Fibroblast of the aortic adventitia (primary cell): ENCODE measurements at places on chromosomes 1 and 21.

- no peak for DNase-seq
These were observed 10.4 kb downstream of the KDM4A start for GRCh38 chr1:43660355-43660754.

DNA sequence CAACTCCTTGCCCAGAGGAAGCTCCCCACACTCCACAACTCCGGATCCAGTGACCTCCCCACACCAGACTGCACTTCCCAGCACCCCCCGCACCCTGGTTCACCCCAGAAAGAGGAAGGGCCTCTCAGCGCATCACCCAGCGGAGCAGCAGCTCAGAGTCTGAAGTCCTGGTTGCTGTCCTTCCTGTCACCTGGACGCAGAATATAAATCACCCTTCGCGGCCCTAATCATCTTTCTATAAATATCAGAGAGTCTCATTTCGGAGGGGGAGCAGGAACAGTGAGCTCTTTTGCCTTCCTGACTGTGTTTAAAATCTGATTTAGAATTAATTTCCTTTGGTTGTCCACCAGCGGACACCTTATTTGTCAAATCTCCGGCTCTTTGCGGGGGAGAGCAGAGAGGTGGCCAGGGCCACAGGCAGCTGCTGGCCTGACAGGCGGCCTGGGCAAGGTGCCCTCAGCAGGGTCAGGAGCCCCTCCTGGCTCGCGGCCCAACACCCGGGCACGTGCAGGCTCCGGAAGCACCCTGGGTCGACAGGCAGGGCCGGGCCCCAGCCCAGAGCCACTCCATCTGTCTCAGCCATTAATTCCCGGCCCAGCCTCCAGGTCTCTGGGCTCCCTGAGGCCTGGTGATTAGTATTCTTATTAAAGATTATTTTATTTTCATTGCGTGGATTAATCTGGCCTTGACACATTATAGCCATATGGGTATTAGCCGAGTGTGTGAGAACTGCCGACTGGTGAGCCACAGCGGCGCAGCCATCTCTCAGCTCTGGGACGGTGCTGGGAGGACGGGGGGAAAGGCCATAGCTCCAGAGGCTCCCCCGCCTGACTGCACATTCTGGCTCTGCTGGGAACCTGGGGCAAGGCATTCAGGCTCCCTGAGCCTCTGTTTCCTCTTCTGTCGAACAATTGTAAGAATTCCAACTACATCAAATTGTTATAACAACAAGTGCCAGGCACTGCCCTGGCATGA lies 19.7 kb downstream of the EPHA8 start:
- DNase-seq, result no peak

DNA sequence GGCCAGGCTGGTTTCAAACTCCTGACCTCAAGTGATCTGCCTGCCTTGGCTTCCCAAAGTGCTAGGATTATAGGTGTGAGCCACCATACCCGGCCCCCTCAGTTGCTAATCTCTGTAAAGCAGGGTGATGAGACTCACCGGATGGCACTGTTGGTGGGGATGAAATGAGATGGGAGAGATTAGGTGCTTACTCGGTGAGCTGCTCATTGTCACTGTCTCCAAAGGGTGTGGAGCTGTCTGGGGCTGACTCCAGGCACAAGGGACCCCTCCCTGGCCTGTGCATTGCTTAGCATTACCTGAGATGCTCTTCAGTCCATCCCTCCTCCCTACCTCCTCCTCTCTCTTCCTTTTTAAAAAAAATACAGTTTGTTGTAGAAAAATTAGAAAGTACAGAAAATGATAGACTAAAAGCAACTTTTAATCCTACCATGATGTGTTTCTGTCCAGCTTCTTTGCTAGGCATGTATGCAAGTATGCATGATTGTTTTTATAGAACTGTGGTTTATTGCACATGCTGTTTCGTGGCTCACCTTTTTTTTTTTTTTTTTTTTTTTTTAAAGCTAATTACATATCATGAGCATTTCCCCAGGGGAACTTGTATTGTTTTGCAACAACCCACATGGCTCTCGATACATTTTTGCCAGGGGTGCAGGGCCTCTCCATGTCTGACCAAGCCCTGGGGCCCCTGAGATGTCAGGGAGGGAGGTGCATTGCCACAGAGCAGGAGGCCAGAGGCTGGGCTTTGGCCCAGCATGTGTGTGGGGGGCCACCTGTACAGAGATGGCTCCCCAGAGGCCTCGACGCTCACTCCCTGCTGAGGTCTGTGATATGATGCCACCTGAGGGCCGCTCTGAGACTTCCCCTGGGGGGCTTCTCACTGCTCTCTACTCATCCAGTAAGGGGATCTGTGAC lies 55.4 kb downstream of the ARHGEF10L start:
- peak; percentile 47 for DNase-seq

- DNase-seq, result no peak
These were observed 34.2 kb downstream of the SYF2 start for GRCh38 chr1:25197982-25198662.

DNA sequence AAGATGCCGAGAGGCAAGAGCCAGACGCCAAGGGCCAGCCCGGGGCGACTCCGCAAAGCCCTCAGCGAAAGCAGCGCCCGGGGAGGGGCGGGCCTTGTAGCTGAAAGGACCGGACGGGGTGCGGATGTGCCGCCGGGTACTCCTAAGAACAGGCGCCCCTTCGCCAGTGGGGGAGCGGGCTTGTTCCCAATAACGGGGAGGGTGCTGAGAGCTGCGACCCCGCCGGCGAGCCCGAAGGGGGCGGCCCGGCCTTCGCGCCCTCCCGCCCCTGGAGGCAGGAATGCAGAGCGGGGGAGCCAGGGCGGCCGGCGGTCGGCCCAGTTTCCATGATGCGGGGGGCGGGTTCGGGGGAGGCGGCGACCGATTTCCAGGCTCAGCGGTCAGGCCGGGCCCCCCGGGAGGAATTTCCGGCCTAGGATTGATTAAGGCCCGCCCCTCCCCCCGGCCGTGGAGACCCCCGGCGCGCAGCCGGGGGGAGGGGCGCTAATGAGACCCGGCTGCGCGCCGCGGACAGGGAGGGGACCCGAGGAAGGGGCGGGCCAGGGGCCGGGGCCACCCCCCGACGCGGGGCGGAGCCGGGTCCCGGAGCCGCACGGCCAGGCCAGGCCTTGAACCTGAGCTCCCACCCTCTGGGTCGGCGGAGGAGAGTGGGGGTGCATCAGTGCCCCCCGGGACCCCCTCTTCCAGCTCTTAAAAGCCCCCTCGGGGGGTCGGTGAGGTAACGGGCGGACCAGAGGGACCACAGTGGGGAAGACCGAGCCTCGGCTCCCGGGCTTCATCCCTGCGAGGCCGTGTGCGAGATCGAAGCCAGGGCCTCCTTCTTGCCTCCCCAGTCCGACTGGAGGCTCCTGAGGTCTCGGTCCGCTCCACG lies 898 bp upstream of the TMEM200B start:
- peak; percentile 82 for DNase-seq

GRCh38 chr1:228059634-228060457 lies 22.7 kb upstream of the ARF1 start:
- peak; percentile 13 for DNase-seq

DNA sequence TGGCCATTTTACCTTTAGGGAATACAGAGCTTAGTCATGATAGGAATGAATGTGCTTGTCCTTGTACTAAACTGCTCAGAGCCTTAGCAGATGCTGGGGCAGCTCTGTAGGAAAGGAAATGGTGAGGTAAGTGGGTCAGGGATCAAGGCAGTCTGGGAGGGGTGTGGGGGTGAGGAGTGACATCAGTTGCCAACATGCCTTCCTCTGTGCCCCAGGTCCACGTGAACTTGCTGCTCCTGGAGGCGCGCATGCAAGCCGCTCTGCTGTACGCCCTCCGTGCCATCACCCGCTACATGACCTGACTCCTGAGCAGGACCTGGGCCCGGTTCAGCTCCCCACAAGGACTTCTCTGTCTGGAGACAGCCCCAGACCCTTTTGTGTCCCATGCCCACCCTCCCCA lies 21.2 kb downstream of the SESN2 start:
- DNase-seq, result no peak
